Activated T-helper 17 cell treated with anti-CD3 and anti-CD28 coated beads, Interleukin-2, amount 50 U/mL, for 72 hours (primary cell): ENCODE measurements at places on chromosomes 6 and 20. TPM values are rescaled to one million over a fixed set of nuclear protein-coding genes. Genes with fewer than 3 reads are reported as not detected.

PAX1 gene
- total RNA-seq, result not detected

LY6G6C gene
- total RNA-seq, result not detected

OPN5 gene
- not detected for total RNA-seq

PBOV1 gene
- not detected for total RNA-seq

PCED1A gene
- total RNA-seq, result 38.5 TPM

F13A1 gene
- 0.06 TPM for total RNA-seq

ME1 gene
- 0.42 TPM for total RNA-seq

CRISP2 gene
- not detected for total RNA-seq

TRIM40 gene
- not detected for total RNA-seq

SAYSD1 gene
- 7.7 TPM for total RNA-seq

KIF25 gene
- not detected for total RNA-seq

MTFR2 gene
- total RNA-seq, result 31.0 TPM

GRCh38 chr6:155080881-155081845 lies 86.0 kb downstream of the TIAM2 start:
- no peak for ATAC-seq

GRCh38 chr6:136719280-136720044 lies 72.8 kb downstream of the MAP3K5 start:
- peak; percentile 67 for ATAC-seq

DNA sequence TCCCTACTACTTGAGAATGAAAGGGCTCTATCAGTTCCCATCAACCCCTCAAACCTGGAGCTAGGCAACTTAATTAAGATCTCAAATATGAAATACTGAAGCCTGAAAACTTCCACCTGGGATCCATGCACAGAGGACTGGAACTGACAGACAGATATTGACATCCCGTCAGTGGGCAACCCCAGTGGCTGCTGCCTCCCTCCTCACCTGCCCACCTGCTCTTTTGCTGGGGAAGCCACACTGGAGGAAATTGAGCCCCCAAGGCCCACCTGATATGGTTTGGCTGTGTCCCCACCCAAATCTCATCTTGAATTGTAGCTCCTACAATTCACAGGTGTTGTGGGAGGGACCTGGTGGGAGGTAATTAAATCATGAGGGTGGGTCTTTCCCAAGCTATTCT lies 192.8 kb downstream of the LRFN2 start:
- no peak for ATAC-seq

GRCh38 chr6:145547594-145548335 lies 187.6 kb downstream of the EPM2A start:
- ATAC-seq, result no peak

DNA sequence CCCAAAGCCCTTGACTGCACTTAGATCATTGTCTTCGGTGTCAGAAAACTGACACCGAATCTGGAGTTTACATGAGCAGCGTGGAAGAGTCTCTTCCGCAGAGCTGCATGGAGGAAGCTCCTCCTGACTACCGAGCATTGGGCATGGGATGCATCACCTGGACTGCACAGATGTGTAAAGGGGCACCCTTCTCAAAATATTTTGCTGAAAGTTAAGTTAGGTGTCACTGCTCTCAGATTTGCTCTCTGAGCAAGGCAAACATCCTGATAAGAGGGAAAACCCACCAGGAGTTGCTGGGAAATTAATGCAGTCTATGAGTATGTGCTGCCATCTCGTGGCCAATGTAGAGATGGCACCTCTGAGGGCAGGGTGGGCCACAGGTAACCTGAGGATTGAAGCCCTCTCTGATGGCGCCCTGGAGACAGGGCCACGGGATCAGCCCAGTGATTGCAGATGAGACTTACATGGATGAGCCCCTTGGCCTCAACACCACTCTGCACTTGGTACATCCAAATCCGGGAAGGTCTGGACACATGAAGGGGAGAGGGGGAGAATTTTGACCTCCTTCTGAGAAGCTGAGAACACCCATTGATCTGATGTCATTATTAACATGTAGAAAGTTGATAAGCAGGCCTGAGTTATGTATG lies 129.9 kb downstream of the LPA start:
- ATAC-seq, result peak; percentile 65

DNA sequence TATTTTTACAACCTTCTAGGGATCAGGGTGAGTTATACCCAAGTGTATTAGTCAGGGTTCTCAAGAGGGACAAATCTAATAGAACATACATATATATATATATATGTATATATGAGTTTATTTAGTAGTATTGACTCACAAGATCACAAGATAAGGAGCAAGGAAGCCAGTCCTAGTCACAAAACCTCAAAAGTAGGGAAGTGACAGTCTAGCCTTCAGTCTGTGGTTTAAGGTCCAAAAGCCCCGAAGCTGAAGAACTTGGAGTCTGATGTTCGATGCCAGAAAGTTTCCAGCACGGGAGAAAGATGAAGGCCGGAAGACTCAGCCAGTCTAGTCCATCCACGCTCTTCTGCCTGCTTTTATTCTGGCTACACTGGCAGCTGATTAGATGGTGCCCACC lies 632.7 kb upstream of the AGPAT4 start:
- no peak for ATAC-seq

- ATAC-seq, result no peak
Observed at GRCh38 chr6:49868951-49869529, 2.7 kb upstream of the CRISP1 start.

GRCh38 chr6:87484491-87484890 lies 11.7 kb downstream of the SLC35A1 start:
- peak; percentile 67 for ATAC-seq

- ATAC-seq, result no peak
Observed at GRCh38 chr6:47263268-47263667, 46.4 kb downstream of the TNFRSF21 start.

DNA sequence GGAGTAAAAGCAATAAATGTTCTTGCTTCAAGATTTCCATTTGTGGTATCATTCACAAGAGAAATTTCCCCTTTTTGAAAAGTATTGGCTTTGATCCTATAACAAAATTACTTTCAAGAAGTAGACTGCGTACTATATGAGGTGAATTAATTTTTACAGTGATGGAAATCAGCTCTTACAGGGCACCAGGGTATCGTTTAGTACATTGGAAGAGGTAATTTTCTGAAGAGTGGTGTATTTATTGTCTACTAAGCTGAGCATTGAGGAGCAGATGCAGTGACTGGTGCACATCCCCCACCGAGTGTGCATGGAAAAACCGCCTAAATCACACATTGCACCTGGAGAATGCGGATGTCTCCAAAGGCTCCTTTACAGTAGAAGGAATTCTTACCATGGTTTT lies 209.5 kb downstream of the SAMD5 start:
- no peak for ATAC-seq

- no peak for ATAC-seq
Observed at GRCh38 chr6:124792386-124792785, 169.9 kb upstream of the RNF217 start.

DNA sequence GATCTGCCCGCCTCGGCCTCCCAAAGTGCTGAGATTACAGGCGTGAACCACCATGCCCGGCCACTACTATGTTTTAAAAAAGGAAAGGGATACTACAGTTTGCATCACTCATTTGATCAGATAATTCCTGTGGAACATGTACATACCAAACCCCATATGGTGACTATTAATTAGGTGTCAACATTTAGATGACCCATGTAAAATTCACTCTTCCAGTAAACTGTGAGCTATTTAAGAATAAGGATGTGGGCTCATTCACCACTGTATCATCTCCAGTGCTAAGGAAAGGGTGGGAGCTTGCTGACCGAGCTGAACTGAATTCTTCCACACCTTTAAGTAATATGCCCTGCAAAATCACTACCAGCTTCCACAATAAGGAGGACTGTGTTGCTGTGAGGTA lies 127.5 kb downstream of the BTBD9 start:
- no peak for ATAC-seq

- ATAC-seq, result no peak
Observed at GRCh38 chr20:35030136-35030535, 62.5 kb downstream of the TRPC4AP start.

DNA sequence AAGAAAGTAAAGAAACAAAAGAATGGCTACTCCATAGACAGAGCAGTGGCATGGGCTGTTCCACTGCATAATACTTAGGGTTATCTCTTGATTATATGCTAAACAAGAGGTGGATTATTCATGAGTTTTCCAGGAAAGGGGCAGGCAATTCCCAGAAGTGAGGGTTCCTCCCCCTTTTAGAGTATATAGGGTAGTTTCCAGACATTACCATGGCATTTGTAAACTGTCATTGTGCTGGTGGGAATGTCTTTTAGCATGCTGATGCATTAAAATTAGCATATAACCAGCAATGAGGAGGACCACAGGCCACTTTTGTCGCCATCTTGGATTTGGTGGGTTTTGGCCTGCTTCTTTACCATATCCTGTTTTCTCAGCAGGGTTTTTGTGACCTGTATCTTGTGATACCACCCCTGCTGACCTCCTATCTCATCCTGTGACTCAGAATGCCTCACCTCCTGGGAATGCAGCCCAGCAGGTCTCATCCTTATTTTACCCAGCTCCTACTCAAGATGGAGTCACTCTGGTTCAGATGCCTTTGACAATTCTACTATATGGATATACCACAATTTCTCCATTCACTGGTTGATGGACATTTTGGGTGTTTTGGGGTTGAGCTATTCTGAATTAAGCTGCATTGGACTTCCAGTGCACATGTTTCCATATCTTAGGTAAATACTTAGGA lies 280.6 kb downstream of the FARS2 start:
- ATAC-seq, result peak; percentile 80

DNA sequence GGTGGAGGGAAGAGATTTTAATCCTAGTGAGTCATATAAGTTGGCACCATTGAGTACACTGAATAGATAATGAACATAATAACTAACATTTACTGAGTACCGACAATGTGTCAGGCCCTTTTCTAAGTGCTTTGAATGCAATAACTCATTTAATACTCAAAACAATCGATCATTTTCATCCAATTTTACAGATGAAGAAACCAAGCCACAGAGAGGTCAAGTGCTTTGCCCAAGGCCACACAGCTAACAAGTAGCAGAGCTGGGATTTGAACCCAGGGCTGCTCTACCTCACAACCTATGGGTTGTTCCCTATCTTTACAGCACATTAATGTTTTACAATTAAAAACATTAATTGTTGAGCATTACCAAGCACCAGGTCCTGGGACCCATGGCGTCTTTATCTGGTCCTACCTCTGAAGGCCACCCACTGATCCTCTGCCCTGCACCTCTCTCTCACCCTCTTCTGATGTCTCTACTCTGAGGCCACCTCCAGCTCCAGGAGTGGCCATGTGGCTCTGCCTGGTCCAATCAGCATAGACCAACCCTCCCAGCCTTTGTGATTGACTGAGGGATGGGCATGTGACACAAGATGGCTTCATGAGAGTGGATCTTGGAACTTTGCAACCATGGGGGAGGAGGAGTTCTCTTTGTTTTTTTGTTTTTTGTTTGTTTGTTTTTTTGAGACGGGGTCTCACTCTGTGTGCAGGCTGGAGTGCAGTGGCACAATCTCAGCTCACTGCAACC lies 83.9 kb downstream of the KCNB1 start:
- no peak for ATAC-seq

- ATAC-seq, result no peak
Observed at GRCh38 chr20:62370807-62371587, 3.9 kb upstream of the LAMA5 start.

- no peak for ATAC-seq
Observed at GRCh38 chr6:1995636-1996035, 249.8 kb downstream of the GMDS start.

DNA sequence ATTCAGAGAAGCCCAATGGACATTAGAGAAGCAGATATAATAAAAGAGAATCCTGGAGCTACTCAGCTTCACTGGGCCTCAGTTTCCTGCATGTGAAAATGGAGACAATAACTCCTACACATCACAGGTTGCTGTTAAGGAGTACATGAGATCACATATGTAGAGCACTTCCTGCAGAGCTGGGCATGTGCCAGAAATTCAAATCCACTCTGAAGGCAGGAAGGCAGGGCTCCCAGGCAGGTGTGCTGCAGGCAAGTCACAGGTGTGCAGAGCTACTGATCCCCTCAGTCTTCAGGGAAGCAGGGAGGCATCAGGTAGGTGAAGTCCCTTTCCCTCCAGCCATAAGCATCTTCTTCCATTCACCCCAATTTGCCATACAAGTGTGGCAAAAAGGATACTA lies 48.0 kb downstream of the DST start:
- ATAC-seq, result no peak

GRCh38 chr20:60494476-60494875 lies 536.3 kb downstream of the CDH26 start:
- ATAC-seq, result no peak

GRCh38 chr6:163943607-163944385 lies 529.3 kb downstream of the QKI start:
- no peak for ATAC-seq

GRCh38 chr6:54847799-54848597 lies 1.4 kb downstream of the FAM83B start:
- ATAC-seq, result no peak

- ATAC-seq, result peak; percentile 96
Observed at GRCh38 chr6:125904871-125905270, 51.7 kb upstream of the HINT3 start.

GRCh38 chr20:36541227-36541767 lies at the start of gene MYL9:
MYL9 (plus strand) TSS chr20:36541519; CDS start chr20:36544885, 3,366 bp downstream.
- ATAC-seq, result peak; percentile 62

- ATAC-seq, result peak; percentile 67
Observed at GRCh38 chr20:3993109-3993508, 22.2 kb downstream of the RNF24 start.

DNA sequence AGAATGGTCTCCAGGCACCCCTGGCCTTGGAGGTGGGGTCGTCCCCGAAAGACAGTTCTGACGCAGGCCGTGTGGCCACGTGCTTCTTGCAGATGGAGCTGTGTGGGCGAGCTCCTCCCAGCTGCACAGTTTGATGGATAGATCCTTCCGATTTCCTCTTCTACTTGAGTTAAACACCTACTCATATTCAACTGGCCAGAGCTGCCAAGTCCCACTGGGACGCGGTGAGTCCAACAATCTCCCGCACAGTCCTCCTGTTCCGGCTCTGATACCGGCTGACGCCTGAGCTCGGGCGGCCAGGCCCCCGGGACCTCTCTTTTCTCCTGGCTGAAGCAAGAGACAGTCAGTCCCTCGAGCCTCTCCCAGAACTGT lies 57.9 kb upstream of the DACT2 start:
- no peak for ATAC-seq

GRCh38 chr6:23111984-23112383 lies 542.6 kb downstream of the HDGFL1 start:
- no peak for ATAC-seq

GRCh38 chr6:129191235-129191634 lies 308.3 kb downstream of the LAMA2 start:
- ATAC-seq, result no peak

DNA sequence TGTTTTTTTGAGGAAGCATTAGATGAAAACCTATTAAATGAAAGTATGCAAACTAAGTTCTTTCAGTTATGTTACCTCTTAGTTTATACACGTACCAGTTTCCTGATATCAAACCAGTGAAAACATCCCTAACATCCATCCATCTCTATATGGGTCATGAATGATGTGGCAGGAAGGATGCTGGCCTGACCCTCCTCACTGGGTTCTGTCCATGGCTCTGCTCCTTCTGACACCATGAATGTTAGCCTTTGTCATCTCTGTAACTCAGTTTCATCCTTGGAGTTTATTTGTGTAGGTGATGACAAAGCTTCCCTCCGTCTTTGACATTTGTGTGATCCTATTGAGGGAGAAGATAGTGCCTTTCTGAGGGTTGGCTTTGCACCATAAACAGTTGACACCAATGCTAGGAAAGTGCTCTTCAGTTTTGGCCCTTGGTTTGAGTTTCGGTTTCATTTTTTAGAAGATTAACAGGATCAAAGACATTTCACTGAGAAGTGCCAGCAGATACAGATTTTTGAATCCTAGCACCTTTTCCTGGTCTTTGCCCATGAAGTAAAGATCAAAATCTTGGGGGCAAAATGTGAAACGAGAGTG lies 72.0 kb upstream of the SCGN start:
- peak; percentile 66 for ATAC-seq

- ATAC-seq, result no peak
Observed at GRCh38 chr20:5170341-5170740, 43.5 kb downstream of the CDS2 start.
